DMS153 (cell line): ENCODE measurements at places on chromosomes 2 and 18.

- no peak for DNase-seq
These were observed 120.1 kb downstream of the ACTR3 start for GRCh38 chr2:114010001-114010400.

DNA sequence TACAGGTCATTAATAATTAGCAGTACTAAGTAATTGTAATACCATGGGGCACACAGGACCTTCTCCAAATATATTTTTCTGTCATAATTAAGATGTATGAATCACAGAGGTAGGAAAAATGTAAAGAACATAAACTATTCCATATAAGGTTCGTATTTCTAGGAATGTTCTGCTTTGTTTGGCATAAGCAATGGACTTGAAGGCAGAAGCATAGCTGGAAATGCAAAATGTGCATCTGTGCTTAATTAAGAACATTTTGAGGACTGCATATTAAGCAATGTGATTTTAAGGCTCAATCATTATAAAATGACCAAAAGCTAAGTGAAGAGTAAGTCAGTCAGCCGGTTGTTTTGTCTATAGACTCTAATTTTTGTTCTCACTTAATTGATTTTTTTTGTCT lies 123.2 kb downstream of the RBM43 start:
- DNase-seq: no peak

DNA sequence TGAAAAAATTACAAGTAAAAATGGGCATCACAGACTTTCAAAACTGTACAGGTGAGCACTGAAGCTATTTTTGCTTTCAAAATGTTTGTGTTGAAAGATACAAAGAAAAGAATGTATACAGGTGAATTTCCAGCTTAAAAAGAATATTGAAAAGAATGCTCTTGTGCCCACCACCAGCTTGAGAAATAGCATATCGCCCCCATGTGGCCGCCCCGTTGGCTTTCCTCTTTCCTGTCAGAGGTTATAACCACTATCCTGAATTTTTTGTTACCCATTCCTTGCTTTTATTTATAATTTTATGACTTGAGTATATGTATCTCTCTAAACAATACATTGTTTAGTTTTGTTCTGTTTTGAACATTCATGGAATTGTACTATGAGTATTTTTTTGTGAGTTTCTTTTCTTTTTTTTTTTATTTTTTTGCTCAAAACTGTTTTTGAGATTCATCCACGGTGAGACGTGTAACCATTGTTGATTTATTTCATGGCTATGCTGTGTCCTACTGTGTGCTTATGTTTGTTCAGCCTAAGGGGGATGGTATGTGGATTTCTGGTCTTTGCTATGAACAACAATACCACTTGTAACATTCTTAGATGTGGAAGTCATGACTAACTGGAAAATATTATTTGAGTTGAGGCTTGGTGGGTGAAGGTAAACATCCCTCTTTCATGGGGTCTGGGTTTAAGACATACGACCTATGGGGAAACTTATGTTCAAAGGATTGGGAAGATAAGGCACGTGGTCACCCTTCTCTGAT lies 11.6 kb downstream of the TRPM8 start:
- DNase-seq: no peak

- no peak for DNase-seq
These were observed 33.7 kb downstream of the EN1 start for GRCh38 chr2:118813601-118814339.

DNA sequence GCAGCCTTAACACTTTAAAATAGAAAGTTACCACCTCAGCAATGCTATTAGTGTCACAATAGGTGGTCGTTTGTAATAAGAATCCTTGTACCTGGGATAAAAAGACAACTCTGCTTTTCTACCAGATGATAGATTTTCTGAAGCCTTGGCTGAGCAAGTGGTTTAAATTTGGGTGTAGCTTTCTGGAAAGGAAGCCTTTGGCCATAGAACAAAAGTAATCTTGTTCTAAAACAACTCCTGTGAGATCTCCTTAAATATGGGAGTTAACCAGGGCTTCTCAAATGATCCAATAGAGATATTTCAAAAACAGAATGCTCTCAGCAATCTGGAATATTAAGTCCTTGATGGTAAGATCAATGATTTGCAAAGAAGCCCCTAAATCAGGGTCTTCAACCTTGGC lies 261.6 kb downstream of the ZNF516 start:
- DNase-seq: no peak

- no peak for DNase-seq
These were observed 261.2 kb downstream of the SPAG16 start for GRCh38 chr2:213545481-213545880.

DNA sequence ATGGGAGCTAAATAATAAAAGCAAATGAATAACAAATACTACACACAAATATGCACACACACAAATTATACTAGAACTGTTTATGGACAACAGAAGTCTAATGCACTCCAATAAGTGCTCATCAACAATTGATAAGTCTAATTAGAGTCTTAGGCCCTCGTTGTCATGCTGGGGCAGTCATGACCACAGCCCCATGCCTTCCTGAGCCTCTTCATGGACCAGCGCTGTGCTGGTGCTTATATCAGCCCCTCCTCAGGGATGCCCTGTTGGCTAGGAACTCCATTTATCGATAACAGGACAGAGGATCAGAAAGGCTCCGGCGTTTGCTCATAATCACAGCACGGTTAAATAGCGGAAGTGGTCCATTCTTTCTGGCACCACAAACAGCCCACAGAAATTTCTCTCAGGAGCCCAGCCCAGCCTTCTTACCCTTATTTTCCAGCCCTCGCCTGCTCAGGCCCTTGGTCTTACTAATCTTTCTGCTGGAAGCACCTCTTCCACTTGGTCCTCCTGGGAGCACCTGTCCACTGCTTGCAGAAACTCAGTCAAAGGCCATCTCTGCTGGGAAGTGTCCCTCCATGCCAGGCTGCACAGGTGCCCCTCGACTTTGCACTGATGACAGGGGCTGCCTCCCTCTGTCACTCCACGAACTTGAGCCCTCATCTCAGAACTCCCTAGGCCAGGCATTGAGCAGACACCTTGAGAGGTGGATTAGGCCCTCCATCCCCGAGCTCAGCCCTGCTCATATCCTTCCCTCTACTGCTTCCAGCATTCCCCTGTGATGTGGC lies 500.2 kb upstream of the HS6ST1 start:
- DNase-seq: no peak

DNA sequence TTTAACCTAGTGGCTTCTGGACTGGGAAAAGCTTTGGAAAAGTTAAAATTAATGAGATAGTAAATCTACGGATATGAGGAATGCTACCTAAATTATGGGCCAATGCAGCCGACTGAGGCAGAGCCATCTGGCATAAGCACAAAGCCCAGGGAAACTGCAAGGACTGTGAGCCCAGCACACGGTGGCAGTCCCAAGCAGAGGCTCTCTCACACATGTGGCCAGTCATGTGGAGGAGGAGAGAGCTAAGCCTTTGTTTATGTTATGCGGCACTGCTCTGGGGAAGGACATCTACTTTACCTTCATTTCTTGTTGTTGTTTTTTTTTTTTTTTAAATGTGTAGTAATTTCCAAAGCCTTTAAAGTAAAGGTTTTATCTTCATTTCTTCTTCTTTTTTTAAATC lies 267.0 kb downstream of the STK39 start:
- no peak for DNase-seq

- no peak for DNase-seq
These were observed 13.0 kb upstream of the OTOS start for GRCh38 chr2:240153418-240153817.

DNA sequence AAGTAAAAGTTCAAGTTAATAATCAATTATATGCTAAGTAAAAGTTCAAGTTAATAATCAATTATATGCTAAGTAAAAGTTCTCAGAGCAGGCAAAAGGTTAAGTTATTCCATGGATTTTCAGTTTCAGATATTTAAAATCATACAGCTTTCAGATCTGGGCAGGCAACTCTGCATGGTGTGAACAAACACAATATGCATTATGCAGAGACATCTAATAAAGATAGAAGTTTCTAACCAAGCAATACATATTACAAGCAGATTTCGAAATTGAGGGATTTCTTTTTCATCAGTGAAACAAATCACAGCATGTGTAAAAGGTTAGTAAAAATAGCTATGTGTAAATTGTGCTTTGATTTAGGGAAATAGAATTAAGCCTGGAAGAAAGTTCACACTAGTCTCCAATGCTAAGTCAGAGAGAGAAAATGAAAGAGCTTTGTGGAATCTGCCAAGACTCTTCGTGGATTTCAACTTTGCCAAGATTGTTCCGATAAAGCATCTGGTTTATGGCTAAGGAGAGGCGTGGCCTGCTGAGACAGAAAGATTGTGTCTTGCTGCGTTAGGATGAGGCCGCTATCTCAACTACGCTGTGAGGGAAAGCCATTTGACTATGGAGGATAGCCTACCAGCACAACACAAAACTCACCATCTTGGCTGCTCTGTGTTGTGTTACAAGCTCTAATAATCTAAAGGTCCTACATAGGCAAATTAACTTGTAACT lies 60.1 kb upstream of the SLC16A14 start:
- DNase-seq: no peak

DNA sequence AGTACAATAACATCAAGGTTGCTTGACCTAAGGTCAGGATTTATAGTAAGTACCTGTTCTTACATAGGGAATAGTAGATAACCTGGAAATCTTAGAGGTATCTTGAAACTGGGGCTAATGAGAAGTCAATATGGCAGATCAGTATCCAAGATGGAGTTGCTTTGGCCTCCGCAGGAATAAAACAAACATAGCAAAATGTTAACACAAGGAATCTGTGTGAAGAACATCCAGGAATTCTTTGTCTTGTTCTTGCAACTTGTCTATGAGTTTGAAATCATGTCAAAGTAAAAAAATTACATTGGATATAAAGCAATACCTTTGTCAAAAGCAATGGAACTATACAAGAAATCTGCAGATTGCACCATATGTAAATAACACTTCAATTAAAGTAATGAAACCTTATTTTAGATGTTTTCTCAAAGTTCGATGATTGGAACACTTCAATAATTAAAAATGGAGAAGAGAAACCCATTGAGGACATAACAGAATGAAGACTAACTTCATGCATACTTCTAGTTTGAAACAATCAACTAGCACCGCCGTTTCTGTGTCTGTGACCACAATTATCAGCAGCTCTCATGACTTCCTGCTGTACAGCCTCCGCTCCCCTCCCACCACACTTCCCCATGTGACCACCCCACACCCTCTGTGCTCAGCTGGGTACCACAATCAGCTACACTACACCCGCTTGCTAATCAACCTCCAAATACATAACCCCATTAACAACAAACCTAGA lies 27.6 kb downstream of the C2orf76 start:
- no peak for DNase-seq

DNA sequence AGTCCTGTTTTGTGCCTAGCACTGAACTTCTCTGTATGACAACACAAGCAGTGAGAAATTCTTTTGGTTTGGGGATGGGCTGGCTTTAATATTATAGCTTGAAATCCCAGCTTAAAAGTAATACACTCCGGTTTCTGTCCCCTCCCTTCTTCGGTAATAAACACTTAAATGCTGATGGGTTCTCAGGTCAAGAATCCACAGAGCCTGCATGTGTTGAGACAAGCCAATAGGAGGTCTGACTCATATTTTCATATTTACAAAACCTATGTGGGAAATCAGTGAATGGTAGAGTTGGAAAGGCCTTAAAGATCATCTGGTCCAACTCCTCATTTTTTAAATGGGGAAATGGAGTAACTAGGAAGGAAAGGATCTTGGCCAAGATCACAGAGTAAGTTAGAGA lies 47.5 kb downstream of the VSNL1 start:
- DNase-seq: no peak

DNA sequence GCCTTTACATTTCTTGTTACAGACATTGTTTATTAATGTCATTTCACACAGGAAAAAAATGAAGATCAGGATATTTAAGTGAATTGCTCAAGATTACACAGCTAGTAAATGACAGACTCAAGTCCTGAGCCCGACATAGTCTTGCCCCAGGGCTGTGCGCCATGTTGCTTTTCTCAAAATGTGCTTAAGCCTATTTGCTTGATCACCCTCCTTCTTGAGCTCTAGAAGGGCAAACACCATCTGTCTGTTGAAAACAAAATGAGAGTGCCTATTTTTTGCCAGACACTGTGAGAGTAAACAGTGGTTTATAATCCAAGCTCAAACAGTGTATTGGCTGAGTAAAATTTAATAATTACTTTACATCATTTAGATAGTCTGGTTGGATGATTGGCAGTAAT lies 34.8 kb upstream of the HNMT start:
- DNase-seq: no peak

GRCh38 chr2:239029958-239030357 lies 182.1 kb downstream of the TWIST2 start:
- no peak for DNase-seq

DNA sequence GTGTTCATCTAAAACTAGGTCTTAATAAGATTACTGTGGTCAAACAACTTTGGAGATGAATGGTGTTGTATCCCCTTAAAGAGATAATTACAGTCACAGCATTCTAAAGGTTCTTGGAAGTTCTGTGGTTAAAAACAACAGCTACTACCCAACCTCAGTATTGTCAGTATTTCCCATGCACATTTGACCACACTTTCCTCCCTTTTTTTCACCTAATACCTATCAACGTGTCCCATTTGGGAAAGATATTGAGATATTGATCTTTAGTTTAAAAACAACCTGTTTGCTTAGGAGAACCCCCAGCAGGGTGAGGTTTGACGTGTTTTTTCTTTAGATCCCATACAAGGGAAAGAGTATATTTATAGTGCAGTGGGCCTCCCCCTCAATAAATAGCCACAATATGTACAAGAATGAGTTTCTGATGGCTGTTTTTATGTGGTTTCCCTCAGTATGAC lies 65.6 kb downstream of the WDR7 start:
- DNase-seq: no peak

GRCh38 chr2:18704276-18704675 lies 114.9 kb upstream of the NT5C1B start:
- DNase-seq: peak; percentile 22

GRCh38 chr2:201859949-201860348 lies 53.6 kb downstream of the CDK15 start:
- DNase-seq: no peak

DNA sequence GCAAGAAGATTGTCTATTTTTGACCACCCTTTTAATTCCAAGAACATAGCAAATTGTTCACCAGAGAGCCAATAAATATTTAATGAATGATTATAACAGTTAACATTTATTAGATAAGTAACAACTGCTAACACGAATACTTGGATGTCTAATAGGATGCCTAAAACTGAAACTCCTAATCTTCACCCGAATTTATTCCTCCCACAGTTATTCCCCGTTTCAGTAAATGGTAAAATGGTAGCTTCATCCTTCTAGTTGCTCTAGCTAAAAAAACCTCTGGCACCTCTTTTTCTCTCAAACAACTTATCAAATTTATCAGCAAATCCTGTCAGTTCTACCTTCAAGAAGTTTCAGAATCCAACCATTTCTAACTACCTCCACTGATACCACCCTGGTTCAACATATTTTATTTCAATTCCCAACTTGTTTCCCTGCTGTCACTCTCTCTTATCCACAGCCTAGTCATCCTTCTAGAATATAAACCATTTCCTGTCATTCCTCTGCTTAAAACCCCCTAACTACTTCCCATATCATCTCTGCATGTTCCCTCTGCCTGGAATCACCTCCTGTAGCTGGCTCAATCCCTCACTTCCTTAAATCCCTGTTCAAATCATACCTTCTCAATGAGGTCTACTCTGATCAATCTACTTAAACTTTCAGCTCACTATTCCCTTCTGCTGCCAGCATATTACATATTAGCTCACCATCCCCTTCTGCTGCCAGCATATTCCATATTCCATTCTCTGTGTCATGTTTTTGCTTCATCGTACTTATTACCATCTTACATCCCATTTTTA lies 93.8 kb downstream of the ROCK2 start:
- no peak for DNase-seq

GRCh38 chr18:73739098-73739497 lies 408.5 kb downstream of the FBXO15 start:
- DNase-seq: no peak

GRCh38 chr2:25492726-25493125 lies 151.0 kb upstream of the DNMT3A start:
- DNase-seq: no peak
